Pons (tissue), 1 donor: ENCODE measurements at places on chromosomes 5 and 9.

DNA sequence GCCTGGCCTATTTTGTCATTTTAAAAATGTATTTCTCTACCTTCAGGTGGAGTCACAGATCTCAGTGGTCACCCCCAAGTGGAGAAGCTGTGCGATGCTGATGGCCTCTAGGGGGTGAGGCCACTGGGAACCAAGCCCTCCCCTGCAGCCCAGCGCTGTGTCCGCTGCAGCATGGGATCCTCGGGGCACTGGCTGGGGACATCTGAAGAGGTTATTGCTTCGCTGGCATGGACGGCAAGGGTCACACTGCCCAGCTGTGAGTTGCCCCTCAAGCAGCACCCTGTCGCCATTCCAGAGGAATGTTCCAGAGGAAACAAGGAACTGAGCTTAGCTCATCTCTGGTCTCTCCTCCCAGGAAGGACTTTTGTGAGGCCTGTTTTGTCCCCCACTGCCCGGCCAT is 119.6 kb upstream of the S1PR3 start:
- no peak for DNase-seq

DNA sequence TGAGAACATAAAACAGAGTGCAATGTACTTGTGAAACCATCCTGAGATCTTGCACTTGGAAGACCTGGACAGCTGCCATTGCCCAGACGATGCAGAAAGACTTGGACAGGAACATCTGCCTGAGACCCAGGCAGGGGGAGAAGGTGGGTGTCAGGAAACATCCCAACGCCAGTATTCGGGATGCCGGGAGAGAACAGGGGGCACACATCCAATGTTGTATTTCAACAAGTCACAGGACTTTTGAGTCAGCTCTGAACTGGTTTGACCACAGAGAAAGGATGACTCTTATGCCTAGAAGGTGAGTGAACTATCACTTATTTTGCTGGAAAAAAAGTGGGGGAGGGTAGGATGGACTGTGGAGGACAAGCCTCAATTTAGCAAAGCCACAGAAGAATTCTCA is 124.6 kb downstream of the ROR2 start:
- DNase-seq, result no peak

- DNase-seq, result no peak
Observed at GRCh38 chr9:131999692-132000551, 79.7 kb downstream of the MED27 start.

DNA sequence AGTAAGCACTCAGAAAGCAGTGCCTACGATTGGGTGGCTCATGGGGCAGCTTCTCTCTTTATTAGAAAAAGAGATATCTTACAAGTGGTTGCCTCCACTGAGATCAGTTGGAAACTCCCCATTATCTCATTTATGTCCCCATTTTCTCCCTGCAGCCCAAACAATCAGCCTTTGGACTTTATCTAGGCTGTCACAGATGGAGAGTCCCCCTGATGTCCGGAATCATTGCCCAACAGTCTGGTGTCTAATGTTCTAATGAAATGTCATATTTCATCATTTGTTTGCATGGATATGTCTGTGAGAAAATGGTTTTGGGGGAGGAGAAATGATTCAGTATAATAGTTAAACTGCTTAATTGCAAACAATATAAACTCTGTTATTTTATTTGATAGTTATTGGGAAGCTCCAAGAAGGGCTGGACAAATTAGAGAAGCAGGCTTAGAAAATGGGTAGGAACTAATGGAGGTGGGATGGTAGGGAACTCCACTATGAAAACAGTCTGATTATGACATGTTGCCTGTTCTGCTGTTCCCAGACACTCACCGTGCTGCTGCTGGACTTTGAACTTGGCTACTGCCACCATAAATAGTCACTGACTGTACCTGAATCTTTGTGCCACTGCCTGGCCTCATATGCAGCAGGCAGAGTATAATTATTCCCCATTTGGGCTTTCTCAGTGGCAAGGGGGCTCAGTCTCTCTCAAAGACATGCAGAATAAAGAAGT is 38.3 kb upstream of the SMAD5 start:
- no peak for DNase-seq

- no peak for DNase-seq
Observed at GRCh38 chr9:121373011-121373729, 3.1 kb upstream of the STOM start.

DNA sequence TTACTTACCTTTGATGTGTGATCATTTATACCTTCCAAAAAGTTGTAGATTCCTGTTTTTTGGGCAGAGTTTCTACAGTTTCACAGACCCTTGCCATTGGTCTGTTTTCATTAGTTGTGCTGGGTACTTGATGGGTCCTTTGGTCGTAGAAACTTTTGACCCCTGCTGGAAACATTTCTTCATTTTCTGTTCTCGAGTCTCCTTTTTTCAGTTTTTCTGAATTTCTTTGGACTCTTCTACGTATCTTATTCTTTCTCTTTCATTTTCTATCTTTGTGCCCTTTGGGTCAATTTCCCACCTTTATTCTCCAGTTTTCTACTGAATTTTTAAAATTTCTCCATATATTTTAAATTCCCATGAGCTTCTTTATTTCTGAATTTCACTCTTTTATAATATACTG is 16.7 kb downstream of the AP3S1 start:
- DNase-seq, result no peak

DNA sequence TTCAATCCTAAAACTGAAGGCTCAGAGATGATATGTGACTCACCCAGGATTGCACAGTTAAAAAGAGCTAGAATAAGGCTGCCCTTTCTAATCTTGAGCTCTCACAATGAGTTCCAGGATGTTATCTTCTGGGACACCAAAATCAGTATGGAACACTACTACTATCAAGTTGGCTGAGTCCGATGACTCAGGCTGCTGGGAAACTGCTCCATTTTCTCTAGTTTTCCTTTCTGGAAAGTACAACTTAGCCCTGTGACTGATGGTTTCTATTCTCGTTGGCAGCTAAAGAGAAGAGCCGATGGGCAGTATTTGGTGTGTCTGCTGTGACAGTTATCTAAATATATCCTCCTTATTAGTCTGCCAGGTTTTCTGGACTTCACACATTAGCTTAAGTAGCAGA is 37.9 kb upstream of the DPYSL3 start:
- DNase-seq, result no peak

DNA sequence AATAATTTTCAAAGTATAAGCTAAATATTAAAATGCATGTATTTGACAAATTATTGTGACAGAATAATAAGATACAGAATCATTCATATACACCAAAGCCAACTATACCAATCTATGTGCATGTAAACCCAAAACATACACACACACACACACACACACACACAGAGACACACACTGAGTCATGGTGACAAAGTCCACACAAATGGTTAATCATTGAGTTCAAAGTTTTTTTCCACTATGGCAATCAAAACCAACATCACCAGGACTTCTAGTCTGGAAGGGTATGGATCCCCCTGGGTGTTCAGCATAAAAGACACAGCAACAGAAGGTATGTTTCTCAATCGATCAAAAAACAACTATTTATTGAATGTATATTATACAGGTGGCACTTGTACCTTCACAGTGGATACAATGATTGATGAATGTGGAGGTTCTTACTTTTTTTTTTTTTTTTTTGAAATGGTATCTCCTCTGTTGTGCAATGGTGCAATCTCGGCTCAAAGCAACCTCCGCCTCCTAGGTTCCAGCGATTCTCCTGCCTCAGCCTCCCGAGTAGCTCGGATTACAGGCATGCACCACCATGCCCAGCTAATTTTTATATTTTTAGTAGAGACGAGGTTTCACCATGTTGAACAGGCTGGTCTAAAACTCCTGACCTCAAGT is 137.0 kb downstream of the PDE4D start:
- DNase-seq, result no peak

GRCh38 chr5:137312011-137312410 is 187.1 kb downstream of the SPOCK1 start:
- DNase-seq, result no peak

- no peak for DNase-seq
Observed at GRCh38 chr9:136726631-136727191, 14.3 kb downstream of the DIPK1B start.

- DNase-seq, result peak; percentile 20
Observed at GRCh38 chr5:65625743-65626142, 916 bp downstream of the SHLD3 start.

DNA sequence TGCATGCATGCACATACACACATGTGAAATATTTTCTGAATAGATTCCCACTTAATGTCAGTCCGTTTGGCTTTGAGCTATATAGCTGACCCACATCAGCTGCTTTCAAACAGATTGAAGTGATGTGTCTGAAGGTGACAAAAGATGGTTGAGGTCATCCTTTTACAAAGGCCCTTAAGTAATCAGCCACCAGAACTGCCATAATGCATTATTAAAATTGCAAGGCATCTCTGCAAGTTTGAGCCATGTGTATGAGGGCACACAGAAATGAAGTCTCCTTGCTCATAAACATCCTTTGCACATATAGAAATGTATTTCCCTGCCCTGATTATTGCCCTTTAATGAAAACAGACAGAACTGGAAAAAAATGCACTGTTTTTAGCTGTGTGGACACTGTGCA is 1043.0 kb upstream of the C9orf72 start:
- DNase-seq, result no peak

- no peak for DNase-seq
Observed at GRCh38 chr5:66209350-66209749, 65.2 kb downstream of the SREK1 start.

DNA sequence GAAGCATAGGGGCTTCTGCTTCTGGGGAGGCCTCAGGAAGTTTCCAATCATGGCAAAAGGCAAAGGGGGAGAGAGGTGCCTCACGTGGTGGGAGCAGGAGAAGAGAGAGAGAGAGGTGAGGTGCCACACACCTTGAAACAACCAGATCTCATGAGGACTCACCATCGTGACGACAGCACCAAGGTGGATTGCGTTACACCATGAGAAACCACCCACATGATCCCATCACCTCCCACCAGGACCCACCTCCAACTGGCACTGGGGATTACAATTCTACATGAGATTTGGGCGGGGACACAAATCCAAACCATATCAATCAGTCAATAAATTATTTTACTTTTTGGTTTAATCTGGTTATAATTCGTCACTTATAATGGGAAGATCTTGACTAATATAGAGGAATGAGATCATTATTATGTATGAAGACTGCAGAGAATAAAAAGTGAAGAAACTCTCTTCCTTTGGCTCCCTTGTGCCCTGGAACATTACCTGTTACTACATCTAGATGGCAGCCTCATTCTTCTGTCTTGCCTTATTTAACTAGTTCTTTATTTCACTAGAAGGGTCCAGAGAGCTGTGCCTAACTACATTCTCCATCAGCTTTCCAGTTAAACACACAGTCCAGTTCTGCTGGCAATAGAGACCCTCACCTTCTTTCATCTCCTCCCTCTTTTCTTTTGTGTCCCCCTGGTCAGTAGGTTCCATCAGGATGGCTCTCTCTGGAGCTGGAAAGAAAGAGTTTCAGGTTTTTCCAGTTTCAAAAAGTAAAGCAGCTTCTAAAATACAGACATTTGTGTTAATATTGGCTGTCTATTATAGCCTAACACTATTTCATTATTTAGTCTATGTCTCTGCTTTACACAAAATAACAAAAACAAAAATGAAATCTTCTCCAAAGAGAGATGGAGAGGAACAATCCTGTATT is 21.7 kb upstream of the SPINK7 start:
- DNase-seq, result peak; percentile 63

- no peak for DNase-seq
Observed at GRCh38 chr9:111413996-111414395, 70.2 kb downstream of the ECPAS start.

DNA sequence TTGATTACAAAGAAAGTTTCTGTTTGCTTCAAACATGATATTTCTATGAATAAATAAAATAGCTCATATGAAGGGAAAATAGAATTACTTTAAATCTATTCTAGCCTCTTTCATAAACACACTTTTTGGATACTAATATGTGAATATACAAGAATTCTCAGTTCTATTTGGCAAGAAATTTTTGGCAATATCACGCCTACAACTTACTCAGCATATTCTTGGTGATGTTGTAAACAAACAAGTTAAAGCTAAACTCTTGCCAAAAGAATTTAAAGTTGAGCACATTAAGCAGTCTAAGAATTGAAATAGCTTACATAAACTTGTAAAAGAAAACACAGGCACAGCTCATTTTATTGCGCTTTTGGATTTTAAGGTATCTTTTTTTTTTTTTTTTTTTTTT is 209.8 kb downstream of the CDH12 start:
- DNase-seq, result no peak

GRCh38 chr5:171363846-171364245 is 23.8 kb upstream of the NPM1 start:
- no peak for DNase-seq

GRCh38 chr5:67182301-67182790 is 14.3 kb downstream of the CD180 start:
- no peak for DNase-seq

DNA sequence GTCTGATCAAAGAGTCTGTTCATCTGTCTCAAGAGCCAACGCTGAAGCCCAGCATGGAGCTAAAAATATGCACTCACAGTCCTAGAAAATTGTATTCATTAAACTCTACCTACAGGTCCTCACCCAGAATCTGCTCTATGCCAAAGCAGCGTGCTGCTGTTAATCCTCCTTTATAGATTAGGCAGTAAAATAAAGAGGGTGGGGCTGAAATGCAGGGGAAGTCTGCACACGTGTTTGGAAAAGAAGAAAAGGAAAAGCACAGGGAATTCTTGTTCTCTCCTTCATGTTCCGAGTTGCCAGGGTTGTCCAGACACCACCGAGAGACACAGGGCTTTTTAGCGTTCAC is 121.4 kb upstream of the TMEM161B start:
- DNase-seq, result peak; percentile 75

DNA sequence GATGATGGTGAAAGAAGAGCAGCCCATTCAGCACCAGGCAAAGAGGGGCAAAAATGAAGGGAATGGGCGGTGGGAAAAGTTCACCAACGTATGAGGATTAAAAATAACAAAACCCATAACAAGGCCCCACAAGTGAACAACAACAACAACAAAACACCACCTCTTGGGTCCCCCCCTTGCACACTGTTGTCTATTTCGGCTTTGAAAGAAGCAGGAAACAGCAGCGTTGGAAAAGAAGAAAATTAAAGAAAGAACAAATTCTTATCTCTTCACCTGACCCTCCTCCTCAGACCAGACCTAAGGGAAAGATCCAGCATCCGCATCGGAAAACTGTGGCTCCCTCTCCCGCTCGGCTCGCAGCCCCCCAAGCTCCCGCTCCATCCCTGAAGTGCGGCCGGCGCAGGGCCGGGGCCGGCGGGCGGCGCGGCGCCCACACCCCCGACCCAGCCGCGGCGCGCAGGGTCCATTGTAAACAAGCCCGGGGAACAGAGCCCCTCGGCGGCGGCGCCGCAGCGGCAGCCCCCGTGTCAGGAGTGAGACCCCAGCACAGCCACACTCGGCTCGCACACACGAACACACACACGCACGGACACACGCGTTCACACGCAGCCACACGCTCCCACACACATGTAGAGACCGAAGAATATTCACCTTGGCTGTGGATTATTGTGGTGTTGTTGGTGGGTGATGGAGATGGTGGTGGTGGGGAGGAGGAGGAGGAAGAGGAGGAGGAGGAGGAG is 535 bp downstream of the RFX3 start:
- no peak for DNase-seq

DNA sequence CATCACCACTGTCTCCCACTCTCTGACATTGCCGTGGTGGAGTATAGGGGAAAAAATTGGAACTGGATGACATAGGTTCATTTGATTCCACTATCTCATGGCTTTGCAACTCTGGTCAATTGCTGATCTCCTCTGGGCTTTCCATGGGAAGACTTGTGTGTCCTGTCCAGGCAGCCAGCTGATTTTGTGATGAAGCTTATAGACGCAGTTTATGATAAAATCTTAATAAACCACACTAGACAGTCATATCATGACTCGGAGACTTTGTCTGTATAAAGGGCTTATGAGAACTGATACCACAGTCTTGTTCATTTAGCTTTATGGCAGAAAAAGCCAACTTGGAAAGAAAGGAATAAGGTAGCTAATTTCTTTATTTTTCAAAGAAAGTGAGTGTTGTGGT is 296.5 kb downstream of the MAST4 start:
- DNase-seq, result no peak

GRCh38 chr5:108983461-108984092 is 235.9 kb downstream of the FER start:
- DNase-seq, result peak; percentile 12
